ENCODE measurements at places on chromosomes 4 and X. TPM values are rescaled to one million over a fixed set of nuclear protein-coding genes. Genes with fewer than 3 reads are reported as not detected.

Gene ATP11C
- total RNA-seq, result 40.3 TPM

- DNase-seq, result no peak
These were observed 1195.1 kb downstream of the PCDH18 start for GRCh38 chr4:136337216-136337615.

Gene TMEM271
- total RNA-seq, result not detected

DNA sequence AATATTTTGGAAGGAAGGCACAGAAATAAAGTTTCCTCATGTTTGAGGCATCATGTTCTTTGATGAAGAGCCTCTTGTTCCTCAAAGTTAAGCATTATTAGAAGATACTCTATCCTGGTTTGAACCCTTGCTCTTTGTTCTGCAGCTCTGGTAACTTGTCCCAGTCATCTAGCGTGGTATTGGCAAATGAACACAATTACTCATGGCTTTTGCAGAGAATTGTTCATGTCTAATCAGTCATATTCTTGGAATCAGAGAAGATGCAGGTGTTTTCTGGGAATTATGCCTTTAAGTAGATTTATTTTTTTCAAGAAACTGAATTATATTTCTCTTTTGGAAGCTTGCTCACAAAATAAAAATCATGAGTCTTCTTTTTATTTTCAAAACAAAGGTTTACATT is 52.9 kb upstream of the HPGDS start:
- DNase-seq, result no peak

DNA sequence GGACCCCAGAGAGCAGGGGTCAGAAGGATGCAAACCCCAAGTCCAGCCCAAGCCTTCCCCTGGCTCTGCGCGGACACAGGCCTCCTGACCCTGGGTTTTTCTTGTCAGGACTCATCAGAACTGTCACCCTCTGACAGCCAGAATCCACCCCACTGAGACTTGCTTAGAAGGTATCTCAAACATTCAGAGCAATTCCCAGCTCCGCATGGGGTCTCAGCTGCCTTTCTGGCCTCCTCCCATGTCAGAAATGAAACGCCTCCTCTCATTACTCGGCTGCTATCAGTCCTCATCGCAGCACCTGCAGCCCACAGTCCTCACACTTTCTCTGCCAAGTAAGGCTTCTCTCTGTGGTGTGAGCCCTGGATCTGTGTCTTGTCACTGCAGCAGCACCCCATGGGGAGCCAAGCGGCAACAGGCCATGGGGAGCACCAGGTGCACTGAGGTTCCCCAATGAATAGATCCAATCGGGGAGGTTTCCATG is 97.8 kb downstream of the WFS1 start:
- DNase-seq, result no peak

GRCh38 chrX:292900-293897 is 12.0 kb downstream of the PLCXD1 start:
- no peak for DNase-seq

GRCh38 chrX:39201305-39201990 is 400.2 kb downstream of the MID1IP1 start:
- DNase-seq, result no peak

Gene RXFP1
- not detected for total RNA-seq

GRCh38 chr4:73976716-73977115 is 5.1 kb downstream of the PF4 start:
- DNase-seq, result no peak

DNA sequence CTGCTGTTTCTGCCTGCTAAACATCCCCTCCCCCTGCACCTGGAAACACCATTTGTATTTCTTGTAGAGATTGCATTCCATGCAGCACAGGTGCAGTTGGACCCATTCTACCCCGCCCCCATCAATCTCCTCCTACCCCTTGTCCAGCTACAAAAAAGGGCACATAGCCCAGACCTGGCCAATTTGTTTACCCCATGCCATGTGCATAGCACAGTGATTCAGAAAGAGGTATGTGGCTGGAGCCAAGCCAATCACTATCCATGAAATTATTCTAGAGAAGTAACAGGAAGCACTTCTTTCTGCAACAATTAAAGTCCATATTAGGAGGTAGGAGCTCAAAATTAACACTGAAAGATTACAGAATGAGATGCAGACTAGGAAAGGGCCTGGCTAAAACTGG is 20.2 kb upstream of the TMEM184C start:
- no peak for DNase-seq

Gene ESX1
- total RNA-seq, result not detected

DNA sequence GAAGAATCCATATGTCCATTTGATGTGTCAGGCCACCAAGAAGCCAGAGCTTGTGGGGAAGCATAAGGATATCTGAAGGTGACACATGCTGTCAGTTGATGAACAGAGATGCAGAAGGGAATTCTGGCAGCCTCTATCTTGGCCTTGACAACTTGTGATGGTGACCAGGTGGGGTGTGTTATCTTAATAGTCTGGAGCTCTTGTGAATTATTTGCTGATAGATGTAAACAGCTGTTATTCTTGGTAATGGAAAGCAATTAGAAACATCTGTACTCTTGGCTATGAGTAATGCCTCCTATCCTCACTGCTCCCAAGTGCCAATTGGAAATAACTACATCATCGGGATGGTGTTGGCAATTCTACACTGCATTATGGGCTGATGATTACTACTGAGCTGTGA is 51.9 kb downstream of the NAA11 start:
- no peak for DNase-seq

Gene SPANXB1
- total RNA-seq, result not detected

Gene AFP
- not detected for total RNA-seq

Gene BRS3
- not detected for total RNA-seq

Gene GPR82
- total RNA-seq, result not detected

GRCh38 chr4:142040043-142040442 is 403.7 kb downstream of the IL15 start:
- DNase-seq, result no peak

Gene ZNF630
- total RNA-seq, result 2.0 TPM

DNA sequence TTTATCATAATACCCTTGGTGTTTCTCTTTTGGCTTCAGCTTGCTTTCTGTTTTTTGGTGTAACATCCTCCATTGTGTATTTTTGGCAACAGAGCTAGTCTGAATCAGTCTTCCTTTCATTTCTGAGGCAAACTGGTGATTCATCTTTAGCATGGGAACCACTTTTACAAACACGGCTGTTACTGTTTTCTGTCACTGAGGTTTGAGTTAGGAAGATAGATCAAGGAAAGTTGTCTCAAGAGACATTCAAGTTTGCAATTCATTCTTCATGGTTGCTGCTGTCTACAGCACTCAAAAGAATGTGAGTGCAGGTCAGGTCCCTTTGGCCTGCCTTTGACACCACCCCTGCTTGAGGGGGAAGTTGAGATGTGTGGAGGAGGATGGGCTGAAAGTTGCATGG is 36.3 kb downstream of the IL21 start:
- DNase-seq, result peak; percentile 27

DNA sequence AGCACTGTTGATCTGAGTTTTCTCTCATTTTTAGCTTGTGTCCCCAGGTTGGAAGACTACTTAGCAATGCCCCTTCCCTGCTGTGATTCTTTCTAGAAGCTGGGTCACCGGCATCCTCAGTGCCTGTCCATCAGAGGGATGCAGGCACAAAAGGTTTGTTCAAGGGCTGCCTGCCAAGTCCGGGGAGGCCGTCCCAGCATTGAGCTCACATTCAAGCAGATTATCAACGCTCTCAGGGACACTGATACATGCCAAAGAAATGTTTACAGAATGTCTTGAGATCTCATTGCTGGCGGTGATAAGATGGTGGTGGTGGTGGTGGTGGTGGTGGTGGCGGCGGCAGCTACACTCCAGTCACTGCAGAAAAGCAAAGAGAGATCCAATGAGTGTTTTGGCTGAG is 79.6 kb upstream of the VCX3A start:
- no peak for DNase-seq

DNA sequence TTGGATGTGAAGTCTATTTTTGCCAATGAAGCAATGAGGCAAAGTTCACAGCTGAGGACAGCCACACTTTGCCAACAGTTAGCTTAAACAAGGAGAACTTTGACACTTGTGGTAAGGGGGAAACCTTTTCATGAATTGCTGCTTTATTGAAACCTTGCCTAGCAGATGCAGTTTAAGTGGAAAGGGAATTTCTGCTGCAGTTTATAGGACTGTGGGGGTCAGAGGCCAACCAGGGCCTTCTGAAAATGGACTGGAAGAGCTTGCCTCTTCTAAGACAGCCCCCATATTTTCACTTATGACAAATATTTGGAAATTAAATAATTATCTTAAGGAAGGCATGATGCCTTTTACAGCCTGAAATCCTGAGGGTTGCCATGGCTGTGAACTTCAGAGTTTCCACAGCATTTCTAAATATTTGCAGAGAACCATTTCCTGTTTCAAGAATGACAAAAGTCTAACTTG is 550.3 kb downstream of the RAB28 start:
- DNase-seq, result no peak

DNA sequence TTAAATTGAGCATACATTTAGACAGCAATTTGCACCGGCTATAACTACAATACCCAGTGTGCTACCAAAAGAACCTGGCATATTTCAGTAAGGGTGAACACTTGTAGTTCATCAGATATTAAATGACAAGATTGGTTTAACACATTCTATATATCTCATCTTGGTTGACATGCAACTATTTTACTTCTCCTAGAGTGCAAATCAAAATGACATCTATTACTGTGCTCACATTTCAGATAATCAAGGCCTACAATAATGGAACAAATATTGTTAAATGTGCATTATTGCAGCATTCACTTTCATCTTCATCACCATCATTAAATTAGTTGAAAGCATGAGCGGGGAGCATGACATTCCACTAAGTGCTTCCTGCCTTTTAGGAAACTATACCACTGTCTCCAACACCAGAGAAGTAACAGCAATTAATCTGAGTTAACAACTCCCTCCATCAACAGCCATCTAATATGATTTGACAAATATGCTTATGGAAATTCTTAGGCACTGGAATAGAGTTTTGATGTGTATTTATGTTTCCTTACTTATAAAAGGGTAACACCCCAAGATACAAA is 209.8 kb upstream of the SLIT2 start:
- DNase-seq, result no peak

DNA sequence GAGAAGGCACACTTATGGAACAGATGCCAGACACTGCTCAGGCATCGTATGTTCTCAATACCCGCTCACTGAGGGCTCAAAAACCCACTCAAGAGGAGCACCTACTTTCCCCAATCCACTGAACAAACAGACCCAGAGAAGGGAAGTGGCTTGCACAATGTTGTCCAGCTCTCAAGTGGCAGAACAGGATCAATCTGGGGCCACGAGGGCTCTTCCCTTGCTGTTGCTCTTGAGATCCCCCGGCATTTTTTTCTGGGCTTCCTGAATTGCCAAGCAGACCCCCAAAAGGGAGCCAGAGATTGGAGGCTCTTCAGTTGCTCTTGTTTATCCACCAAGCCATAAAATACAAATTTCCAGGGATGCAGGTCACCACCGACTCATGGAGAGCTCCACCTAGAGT is 35.7 kb downstream of the IDS start:
- no peak for DNase-seq

GRCh38 chr4:11149612-11150259 is 279.0 kb downstream of the HS3ST1 start:
- no peak for DNase-seq

- DNase-seq, result no peak
These were observed 350.0 kb downstream of the CAMK2D start for GRCh38 chr4:113411496-113411938.

Gene ZBTB33
- total RNA-seq, result 19.1 TPM

DNA sequence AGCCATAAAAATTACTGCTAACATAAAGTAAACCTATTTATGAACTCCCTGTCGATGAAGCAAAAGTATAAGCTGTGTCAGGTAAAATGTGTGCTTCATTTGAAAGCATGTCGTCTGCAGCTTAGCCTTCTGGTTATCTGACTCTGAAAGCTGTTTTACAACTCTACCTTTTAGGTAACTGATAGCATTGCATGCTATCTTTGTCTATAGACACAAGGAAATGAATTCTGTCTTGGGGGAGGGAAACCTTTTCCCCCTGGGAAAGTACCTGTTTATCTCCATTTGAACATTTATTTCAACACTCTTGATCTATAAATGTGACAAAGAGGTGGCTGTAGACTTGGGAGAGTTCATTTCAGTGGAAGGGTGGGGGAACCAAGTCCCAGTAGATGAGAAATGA is 51.4 kb downstream of the RAB40A start:
- no peak for DNase-seq

Gene STK26
- 4.4 TPM for total RNA-seq

DNA sequence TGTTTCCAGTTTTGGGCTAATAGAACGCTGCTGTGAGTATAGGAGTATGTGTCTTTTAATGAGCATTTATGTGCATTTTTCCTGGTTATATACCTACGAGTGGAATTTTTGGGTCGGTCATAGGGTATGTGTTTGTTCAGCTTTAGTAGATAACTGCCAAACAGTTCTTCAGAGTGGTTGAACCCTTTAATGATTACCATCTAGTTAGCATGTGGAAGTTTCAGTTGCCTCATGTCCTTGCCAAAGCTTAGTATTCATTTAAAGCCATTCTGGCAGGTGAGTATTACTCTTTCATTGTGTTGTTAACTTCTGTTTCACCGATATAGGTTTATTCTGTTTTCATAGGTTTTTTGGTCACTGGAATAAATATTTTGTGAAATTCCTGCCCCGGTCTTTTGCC is 229.1 kb downstream of the ARHGAP10 start:
- no peak for DNase-seq

- DNase-seq, result no peak
These were observed 315.4 kb downstream of the DCAF12L2 start for GRCh38 chrX:125850693-125851092.

- DNase-seq, result no peak
These were observed 431.8 kb downstream of the PPARGC1A start for GRCh38 chr4:23458054-23458453.

Measured in glomerular endothelial cell (primary cell).